ENCODE measurements at places on chromosomes 1 and 21.

DNA sequence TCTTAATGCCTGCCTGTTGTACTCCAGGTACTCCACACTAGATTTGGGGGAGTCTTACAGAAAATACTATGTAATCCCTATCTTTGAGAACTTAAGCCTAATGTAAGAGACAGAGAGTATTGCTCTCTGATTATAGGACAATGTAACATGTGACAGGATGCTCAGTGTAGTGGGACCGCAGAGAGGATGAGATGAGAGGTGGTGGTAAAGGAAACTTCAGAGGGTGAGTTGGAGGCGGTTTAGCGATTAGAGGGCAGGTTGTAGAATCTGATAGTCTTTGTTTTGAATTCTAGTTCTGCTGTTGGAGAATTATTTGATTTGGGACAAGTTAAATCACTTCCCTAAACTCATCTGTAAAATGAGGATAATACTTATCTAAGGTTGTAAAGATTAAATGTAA is 5.4 kb downstream of the SOAT1 start:
- no peak for DNase-seq

GRCh38 chr1:31936278-31936980 is 1.7 kb downstream of the PTP4A2 start:
- DNase-seq, result no peak

- DNase-seq, result no peak
Observed at GRCh38 chr1:152801333-152801732, 4.8 kb downstream of the LCE1D start.

- no peak for DNase-seq
Observed at GRCh38 chr1:40155910-40156309, 5.3 kb upstream of the RLF start.

DNA sequence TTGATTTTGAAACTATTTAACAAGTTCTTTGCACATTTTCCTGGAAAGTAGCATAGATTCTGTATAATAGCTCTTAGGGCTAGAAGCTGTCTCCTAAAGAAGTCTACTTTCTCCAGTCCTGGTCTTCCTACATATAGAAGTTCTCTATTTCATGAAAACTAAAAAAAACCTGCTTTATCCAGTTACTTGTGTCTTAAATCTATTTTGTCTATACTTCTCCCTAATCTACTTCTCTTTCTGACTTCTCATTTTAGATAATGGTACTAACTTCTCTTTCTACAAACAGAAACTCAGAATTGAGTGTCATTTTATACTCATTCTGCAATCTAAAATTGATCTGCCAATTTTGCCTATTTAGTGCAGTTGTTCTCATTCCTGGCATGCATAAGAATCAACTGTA is 28.7 kb downstream of the PDE4B start:
- no peak for DNase-seq

DNA sequence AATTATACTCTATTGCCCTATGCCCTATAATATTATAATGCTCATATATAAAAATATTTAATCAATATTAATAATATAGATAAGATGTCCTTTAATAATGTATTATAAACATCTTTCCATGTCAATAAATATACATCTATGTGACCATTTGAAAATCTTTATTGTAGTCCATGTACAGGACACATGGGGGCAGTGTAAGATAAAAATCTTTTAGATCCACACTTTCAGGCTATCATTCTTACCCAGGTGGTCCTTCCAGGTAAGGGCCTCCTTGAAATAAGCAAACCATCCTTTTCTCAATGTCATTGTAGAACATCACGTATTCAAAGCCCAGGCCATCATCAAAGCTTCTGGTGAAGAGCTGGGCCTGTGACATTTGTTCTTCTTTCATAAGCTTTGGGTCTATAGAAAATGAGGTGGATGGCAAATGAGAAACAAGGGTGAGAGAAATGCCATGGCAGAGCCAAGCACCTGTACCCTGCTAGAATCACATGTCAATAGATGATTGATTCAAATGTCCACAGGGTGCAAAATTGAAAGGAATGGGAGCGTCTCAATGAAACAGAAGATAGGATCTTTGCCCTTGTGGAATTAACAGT is 20.2 kb downstream of the THEM4 start:
- DNase-seq, result no peak

GRCh38 chr1:46128344-46128743 is 4.1 kb downstream of the PIK3R3 start:
- no peak for DNase-seq

- no peak for DNase-seq
Observed at GRCh38 chr1:6272452-6272851, 11.6 kb upstream of the GPR153 start.

- DNase-seq, result no peak
Observed at GRCh38 chr1:116232989-116233514, 121.9 kb downstream of the MAB21L3 start.

DNA sequence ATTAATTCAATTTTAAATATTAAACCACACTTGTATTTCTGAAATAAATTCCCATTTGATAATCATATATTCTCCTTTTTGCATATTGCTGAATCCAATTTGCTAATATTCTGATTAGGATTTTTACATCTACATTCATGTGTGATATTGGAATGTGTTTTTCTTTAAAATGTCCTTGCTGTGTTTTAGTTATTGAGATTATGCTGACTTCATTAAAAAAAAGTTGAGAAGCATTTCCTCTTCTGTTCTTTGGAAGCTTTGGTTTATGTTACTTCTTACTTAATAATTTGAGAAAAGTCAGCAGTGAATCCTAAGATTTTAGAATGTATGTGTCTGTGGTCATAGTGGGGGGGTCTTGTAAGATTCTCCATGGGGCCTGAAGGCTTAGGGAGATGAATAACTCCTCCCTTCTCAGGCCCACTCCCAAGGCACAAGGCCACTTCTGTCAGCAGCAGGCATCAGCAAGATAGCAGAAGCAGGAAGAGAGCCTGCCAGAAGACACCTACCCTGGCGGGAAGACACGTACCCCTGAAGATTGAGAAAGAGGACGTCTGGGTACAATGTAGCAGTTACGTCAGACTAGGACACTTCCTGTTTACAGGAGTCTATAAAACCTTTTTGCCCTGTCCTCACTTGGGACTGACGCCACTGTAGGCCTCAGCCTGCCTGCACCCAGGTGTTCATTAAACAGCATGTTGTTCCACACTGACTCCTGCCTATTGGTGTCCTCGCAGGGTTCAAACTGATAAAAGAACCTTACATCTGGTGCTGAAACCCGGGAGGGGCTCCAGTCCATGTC is 56.9 kb downstream of the ODF2L start:
- no peak for DNase-seq

- DNase-seq, result no peak
Observed at GRCh38 chr1:91226741-91227140, 177.9 kb downstream of the HFM1 start.

DNA sequence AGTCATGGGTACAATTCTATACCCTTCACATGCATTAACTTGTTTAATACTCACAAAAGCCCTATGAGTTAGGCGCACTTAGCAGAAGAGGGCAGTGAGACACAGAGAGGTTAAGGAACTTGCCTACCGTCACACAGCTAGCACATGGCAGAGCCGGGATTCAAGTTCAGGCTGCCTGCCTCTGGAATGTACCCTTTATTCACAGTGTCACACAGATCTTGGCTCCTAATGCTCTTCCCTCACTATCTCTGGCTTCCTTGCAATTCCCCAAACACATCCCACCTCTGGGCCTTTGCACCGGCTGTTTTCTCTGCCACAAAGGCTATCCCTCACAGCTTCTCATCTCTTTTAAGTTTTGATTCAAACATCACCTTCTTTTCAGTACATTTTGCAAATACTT is 25.1 kb downstream of the COL16A1 start:
- no peak for DNase-seq

DNA sequence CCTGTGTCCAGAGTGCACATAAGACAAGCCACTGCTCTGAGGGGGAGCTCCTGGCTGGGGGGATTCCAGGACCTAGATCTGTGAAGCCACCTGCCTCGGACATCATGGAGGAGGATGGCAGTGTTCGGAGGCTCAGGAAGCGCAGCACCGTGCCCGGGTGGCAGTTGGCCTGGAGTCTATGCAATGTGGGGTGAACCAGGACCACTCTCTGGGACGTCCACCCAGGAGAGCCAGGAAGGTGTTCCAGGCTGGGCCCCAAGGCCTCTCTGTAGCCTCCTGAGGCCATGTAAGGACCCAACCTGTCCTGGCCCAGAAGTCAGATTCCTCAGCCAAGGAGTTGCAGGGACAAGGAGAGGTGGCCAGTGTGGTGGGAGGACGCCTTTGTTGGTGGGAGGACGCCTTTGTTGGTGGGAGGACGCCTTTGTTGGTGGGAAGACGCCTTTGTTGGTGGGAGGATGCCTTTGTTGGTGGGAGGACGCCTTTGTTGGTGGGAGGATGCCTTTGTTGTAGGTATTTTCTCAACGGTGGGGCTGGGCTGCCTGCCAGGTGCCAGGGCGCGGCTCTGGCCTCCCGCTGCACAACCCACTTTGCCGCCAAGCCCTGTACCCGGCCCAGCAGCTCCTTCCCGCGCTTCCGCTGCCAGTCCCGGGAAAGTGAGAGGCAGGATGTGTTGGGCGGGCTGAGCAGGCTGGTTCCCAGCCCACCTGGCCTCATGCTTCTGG is 30.6 kb upstream of the BMP8B start:
- DNase-seq, result no peak

- no peak for DNase-seq
Observed at GRCh38 chr1:156232201-156232894, 9.6 kb upstream of the BGLAP start.

GRCh38 chr1:116148967-116149366 is 37.8 kb downstream of the MAB21L3 start:
- no peak for DNase-seq

GRCh38 chr1:67977756-67978155 is 72.7 kb downstream of the DIRAS3 start:
- DNase-seq, result no peak

GRCh38 chr1:164693564-164694359 is 134.8 kb downstream of the PBX1 start:
- no peak for DNase-seq

GRCh38 chr21:33300701-33301631 is 23.8 kb upstream of the IFNAR1 start:
- no peak for DNase-seq
